ENCODE measurements at places on chromosomes 3 and 15.

DNA sequence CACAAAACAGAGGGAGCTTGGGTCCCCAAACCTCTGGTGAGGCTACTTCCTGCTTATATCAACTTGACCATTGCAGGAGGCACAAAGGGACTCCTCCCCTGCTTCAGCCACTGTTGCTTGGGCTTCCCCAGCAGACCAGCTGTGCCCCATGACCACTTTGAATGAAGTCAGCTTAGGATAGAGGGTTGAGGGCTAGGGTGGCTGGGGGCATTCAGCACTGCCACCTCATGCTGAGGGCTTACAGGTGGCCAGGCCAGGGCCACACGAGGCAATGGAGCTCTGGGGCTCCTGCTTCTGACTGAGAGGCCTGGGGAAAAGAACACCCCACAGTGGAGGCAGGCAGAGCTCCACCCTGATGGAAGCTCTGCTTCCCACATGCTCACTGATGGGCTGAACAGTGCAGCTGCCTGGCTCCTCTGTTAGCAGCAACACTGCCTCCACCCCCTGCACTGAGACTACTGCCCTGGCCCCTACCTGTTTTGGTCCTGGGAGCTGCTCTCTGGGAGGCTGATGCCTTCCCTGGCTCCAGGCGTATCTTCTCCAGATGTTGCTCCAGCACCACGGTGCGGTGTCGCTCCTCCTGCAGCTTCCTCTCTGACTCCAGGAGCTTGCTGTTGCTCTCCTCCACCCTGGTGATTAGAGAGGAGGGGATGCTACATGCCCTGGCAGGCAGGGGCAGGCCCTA lies 10.2 kb upstream of the HHATL start:
- no peak for DNase-seq

DNA sequence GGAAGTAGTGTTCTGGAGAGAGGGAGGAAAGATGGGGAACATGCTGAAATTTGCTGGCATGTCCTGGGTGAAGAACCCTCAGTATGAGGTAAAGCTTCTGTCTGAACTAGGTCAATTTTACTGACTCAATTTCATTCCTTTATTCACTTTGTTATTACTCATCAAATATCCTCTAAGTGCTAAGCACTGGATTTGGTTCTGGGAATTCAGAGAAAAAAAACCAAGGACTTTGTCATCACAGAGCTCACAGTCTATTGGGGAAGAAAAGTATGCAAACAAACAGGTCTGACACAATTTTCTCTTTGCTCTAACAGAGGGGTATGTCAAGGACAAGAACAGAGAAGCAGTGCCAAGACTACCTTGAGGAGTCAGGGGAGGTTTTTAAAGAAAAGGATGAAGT lies 68.0 kb downstream of the TFG start:
- DNase-seq, result no peak

- no peak for DNase-seq
Observed at GRCh38 chr3:189808246-189809007, 177.2 kb downstream of the TP63 start.

GRCh38 chr3:140085001-140085400 lies 150.0 kb downstream of the CLSTN2 start:
- DNase-seq, result no peak

DNA sequence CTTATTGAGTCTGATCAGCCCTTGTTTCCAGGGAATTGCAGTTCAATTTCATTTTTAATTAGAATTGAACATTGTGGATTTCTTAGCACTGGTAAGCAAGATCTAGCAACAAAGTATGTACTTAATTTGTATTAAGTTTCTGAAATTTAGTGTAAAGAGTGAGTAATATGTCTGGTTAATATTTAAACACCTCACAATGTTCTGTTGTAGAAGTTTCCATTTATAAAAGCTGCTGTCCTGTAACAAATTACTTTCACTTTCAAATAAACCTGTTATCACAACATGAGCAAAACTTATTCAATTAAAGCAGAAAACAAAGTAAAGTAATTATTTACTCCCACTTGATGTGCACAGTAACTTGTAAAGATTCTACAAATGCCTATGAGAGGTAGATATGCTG lies 448.5 kb downstream of the NAALADL2 start:
- DNase-seq, result no peak

DNA sequence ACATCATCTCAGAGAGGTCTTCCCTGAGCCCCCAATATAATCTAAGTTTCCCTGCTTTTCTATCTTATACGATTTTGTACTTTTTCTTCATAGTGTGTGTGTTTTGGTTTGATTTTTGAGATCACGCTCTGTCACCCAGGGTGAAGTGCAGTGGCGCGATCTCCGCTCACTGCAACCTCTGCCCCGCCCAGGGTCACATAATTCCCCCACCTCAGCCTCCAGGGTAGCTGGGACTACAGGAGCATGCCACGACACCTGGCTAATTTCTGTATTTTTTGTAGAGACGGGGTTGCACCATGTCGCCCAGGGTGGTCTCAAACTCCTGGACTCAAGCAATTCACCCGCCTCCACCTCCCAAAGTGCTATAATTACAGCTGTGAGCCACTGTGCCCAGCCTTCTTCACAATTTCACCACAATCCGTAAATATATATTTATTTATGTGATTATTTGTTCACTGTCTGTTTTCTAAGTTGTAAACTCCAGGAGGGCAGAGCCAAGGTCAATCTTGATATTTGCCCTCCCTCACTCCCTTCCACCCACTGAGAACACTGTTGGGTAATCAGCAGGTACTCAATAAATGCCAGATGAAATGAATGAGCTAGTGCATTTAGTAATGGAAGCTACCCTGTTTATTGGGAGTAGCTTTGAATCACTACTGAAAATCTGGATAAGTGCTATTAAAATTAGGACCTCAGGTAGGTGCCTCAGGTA lies 547 bp upstream of the KNSTRN start:
- DNase-seq, result no peak

- DNase-seq, result no peak
Observed at GRCh38 chr15:80841541-80841940, 62.4 kb downstream of the CEMIP start.

DNA sequence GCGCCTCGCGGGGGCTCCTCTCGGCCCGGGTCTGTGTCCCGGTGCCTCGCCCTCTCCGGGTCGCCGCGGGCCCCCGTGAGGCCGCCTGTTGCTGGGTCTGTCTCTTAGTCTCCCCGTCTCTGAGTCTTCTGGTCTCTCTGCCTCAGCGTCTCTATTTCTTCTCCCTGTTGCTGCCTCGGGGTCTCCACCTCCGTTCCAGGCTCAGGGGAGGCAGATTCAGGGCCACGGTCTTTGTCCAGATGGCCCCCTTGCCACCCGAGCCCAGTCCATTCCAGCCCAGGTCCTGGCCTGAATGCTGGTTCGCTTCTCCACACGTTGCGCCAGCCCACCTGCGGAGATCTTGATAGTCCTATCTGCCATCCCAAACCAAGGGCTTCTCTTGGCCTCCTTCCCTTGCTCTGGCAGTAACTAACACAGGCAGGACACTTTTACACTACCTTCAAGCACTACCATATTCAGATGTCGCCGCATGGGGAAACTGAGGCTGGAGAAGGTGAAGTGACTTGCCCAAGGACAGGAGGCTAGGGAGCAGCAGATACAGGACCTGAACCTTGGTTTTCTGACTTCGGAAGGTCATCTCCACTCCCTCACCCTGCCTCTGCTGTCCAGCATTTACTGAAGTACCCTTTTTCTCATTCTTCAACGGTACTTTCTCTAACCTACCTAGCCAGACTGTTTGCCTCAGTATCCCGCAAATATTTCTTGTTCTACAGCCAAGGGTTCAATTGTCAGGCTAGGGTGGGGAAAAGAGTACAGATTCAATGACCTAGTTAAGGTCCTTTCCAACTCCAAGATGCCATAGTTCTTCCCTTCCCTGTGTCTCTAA lies 616 bp upstream of the IGDCC4 start:
- no peak for DNase-seq

DNA sequence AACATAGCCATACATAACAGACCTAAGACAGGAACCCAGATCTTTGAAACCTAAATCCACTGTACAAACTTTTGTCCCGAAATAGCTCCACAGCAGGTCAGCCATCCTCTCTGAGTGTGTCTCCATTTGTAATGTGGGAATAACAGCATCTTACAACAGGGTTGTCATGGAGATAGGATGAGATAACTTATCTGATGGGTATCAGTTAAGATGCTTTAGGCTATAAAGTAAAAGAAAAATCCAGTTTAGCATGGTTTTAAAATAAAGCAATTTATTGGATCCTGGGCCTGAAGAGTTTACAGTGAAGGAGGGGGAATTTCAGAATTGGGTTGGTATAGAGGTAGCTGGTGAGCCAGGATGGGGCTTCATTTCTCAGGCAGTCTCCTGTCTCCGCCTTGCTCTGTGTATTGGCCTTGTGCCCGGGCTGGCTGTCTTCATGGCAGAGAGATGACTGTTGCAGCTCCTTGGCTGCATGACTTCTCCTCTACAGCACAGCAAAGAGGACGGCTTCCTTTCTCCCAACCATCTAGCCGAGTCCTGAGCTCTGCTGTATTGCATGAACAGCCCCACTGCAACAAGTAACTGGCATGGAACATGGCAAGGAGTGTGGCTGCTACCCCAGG lies 131.9 kb upstream of the PROK2 start:
- DNase-seq, result peak; percentile 24

GRCh38 chr3:187299611-187300010 lies 8.1 kb upstream of the MASP1 start:
- no peak for DNase-seq

DNA sequence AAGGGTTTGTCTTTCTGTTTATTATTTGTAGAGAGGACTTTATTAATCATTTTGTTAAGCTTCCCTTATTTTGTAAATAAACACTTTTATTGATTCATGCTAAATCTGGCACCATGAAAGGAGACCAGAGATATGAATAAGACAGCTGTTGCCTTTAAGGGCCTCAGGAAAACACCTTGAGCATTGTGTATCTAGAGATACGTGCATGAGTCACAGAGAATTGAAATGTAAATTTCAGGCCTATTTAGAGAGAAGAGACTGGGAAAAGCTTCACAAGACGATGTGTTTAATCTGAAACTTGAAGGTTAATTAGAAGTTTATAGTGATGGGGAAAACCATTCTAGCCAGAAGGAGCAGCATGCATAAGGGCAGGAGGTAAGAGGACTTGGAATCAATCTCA lies 28.6 kb upstream of the UTS2B start:
- DNase-seq, result no peak

DNA sequence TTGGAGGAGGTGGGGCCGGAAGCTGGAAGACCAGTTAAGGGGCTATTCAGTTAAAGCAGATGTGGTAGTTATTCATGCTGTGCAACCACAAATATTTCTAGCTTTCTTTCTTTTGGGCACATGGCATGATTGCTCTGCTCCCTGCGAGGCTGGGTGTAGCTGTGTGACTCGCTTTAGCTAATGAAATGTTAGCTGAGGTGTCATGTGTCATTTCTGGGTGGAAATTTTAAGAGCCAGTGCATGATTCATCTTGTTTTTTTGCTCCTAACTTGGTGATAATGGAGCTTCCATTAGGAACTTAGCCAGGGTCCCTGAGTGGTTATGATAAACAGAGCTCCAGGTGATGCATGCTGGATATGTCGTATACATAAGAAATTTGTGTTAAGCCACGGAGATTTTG lies 300.6 kb downstream of the SATB1 start:
- no peak for DNase-seq

DNA sequence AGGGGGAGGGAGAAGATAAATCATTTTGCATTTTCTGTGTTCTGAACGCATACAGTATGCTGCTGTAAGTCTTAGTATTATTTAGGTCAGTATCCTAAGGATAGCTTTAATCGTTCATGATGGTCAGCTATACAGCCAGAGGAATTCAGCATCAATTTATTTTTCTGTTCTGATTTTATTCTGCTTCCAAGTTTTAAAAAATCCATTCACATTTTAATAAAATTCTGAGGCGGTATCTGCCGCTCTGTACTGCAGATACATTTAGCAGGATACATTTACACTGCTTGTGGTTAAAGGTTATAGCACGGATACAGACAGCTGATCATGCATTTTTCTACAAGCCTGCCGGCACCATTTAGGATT lies 17.8 kb downstream of the ZBTB38 start:
- DNase-seq, result no peak

DNA sequence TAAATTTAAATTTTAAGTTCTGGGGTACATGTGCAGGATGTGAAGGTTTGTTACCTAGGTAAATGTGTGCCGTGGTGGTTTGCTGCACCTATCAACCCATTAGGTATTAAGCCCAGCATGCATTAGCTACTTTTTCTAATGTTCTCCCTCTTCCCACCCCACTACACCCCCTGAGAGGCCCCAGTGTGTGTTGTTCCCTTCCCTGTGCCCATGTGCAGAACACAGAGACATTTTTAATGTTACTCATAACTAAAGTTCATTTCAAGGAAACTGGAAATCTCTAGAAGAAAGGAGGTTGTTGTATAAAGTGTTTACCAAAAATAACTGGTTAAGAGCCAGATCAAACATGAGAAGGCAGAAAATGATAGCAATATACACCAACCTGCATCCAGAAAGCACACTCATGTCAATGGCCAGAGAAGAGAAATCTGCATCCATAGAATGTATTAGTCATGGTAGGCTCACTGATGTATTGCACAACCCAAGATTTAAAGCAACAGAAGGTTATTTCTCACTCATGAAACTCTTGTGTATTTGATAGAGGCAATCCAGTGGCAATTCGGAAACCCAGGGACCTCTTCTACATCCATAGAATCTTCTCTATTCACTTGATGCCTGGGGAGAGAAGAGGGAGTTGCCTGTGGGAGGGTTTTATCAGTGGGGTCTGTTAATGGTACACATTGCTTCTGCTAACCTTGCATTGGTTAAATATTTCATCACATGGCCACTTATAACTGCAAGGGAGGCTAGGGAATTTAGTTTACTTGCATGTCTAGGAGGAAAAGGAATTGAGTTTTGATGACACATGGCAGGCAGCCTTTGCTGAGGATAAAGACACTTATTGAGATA lies 321.9 kb upstream of the RASGRP1 start:
- peak; percentile 27 for DNase-seq

DNA sequence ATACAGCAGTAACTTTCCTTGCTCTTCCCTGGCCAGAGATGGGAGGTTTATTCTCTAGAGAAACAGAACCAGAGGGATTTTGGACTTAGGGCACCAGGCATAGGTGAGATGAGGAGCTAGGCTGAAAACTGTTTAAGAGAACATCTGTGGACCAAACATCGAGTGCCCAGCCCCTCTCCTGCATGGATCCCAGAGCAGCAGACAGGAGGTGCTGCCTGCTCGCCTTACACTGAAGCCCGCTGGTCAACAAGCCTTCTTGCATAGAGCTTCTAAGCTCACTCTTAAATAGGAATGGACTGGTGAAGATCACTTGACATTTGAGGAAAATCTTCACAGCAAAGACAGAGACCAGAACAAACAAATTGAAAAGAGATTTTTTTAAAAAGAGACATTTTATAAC lies 41.2 kb downstream of the PARP15 start:
- DNase-seq, result no peak

- peak; percentile 71 for DNase-seq
Observed at GRCh38 chr3:107430996-107431245, 53.7 kb downstream of the CCDC54 start.

GRCh38 chr15:57037548-57037947 lies 119.1 kb downstream of the TCF12 start:
- no peak for DNase-seq

- peak; percentile 21 for DNase-seq
Observed at GRCh38 chr15:65411465-65412071, 11.2 kb downstream of the IGDCC4 start.

DNA sequence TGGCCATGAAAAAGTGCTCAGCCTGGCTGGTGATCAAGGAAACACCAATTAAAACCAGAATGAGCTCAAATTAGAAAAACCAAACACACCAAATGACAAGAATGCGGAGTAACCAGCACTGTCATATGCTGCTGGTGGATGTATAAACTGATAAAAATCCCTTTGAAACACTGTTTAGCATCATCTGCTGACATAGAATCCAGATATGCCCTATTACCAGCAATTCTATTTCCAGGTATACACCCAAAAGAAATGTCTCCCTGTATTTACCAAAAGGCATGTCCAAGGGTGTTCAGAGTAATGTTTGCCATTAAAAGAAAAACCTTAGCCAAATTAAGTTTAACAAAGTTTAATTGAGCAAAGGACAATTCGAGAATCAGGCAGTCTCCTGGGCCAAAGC lies 138.6 kb downstream of the FMN1 start:
- no peak for DNase-seq

Measured in hematopoietic multipotent progenitor cell treated with erythropoietin and hydrocortisone succinate and interleukin-3 and kit ligand, for 4 days (in vitro differentiated cells).